ENCODE measurements at places on chromosomes 6 and 20.
A peak's percentile ranks its signal among the peaks of the same experiment; 100 is the strongest.

DNA sequence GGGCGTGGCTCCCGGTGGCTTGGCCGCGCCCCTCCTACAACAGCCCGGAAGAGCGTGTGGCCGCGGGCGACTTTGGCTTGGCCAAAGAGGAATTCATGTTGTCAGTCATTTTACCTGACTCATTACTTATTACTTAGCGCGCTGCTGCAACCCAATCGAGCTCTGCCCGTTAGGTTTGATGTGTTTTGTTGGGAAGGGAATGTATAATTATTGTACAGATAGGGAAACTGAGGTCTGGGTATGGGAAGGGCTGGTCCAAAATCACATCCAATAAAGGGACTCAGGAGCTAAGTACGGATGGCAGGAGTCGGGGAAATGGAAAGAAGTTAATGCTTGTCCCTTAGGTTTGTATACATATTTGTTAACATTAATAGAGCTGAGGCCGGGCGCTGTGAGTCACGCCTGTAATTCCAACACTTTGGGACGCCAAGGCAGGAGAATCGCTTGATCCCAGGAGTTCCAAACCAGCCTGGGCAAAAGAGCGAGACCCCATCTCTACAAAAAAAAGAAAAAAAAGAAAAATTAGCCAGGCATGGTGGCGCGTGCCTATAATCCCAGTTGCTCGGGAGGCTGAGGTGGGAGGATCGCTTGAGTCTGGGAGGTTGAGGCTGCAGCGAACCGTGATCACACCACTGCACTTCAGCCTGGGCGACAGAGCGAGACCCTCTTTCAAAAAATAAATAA lies 639 bp upstream of the ZNF335 start:
- DNase-seq, result no peak

- no peak for DNase-seq
Observed at GRCh38 chr6:95503568-95503967, 73.8 kb upstream of the MANEA start.

DNA sequence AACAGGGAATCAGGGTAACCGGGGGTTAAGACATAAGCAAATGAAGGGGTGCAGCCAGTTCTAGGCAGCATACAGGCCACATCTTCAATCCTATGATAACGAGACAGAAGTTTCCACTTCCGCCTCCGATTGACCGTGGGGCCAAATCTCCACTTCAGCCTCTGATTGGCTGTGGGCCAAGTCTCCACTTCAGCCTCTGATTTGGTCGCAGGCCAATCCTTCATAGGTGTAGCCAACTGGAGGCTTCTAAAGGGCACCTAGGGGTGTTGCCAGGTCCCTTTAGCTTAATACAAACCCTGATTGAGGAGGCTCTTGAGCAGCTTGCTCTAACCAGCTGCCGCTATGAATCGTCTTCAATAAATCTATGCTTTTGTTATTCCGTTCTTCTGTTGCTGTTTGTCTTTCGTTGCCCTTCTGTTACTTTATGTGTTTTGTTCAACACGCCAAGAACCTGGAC lies 2.1 kb upstream of the ERGIC3 start:
- peak; percentile 53 for DNase-seq

DNA sequence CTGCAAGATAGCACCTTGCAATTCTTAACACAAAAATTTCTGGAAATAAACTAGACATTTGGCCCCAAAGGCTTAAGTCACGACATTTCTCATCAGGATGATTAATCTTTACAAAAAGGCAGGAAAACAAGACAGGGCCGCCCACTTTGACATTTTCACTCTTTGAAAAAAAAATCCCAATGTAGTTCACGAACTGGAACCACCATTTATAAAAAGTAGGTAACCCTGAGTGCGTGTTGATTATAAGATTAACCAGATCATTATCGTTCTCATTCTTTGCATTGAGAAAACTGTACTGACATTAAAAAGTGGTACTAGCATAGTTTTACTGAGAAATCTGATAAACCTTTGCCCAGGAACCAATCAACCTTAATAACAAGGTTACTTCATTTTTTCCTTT lies 108.8 kb downstream of the HUS1B start:
- no peak for DNase-seq

- DNase-seq, result peak; percentile 22
Observed at GRCh38 chr6:30013291-30013922, 47.7 kb upstream of the POLR1H start.

- DNase-seq, result no peak
Observed at GRCh38 chr6:33619166-33619840, 1.8 kb upstream of the ITPR3 start.

DNA sequence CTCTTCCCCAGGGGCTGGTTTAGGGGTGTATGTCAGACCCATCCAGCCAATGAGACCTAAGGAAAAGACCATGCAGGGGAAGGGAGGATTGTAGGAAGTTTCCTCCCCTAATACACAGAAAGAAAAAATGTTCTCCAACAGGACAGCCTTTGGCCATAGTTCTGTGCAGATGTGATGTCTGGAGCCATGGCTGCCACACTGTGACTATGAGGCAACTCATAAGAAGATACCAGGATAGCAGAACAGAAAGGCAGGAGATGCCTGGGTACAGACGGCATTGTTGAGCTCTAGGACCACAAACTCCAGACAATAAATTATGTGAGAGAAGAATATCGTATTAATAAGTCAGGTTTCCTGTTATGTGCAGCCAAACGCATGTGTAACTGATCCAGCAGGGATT lies 156.7 kb downstream of the PREX1 start:
- no peak for DNase-seq

- no peak for DNase-seq
Observed at GRCh38 chr6:16043171-16044135, 85.4 kb upstream of the MYLIP start.

- no peak for DNase-seq
Observed at GRCh38 chr6:17207281-17207680, 73.9 kb upstream of the RBM24 start.

- no peak for DNase-seq
Observed at GRCh38 chr6:113876695-113877094, 19.6 kb downstream of the MARCKS start.

DNA sequence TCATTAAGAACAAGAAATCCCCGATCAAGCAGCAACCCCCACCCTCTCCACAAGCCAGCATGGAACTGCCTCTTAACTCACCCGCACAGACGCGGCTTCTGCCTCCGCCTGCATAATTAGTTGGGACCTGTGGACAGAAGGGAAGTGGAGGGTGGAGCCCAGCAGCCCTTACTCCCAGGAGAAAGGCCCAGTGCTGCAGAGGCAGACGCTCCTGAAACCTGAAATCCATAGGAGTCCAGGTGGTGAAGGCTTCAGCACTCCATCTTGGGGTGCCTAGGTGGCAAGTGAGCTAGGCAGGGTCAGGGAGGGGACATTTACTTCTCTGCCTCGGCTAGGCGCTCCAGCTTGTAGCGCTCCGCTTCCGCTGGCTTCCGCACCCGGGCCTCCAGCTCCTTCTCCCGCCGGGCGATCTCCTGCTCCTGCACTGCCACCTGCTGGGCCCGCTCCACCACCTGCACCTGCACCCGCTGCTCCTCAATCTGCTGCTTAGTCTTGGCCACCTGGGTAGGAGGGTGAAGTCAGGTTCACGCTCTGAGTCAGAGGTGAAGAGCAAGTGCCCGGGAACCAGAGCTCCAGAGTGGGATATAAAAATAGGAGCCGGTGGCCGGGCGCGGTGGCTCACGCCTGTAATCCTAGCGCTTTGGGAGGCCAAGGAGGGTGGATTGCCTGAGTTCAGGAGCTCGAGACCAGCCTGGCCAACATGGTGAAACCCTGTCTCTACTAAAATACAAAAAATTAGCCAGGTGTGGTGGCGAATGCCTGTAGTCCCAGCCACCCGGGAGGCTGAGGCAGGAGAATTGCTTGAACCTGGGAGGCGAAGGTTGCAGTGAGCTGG lies 10.7 kb downstream of the TUBB start:
- DNase-seq, result peak; percentile 85

DNA sequence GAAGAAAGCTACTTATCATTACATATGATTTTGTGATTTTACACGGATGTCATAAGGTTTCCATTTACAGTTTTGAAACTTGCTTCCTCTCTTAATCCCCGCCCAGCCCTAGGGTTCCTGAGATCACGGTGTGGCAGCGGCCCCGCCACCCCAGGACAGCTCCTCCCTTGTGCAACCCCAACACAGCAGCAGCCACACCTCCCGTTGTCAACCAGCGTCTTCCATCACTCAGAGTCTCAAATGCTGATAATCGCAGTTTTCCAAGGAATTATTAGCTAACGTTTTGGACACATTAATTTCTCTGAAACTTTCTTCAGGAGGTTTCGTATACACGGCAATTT lies 204.8 kb downstream of the THBS2 start:
- DNase-seq, result no peak

GRCh38 chr20:17761604-17762003 lies 61.8 kb downstream of the BANF2 start:
- DNase-seq, result no peak

- DNase-seq, result no peak
Observed at GRCh38 chr6:142914369-142914768, 30.6 kb downstream of the HIVEP2 start.

DNA sequence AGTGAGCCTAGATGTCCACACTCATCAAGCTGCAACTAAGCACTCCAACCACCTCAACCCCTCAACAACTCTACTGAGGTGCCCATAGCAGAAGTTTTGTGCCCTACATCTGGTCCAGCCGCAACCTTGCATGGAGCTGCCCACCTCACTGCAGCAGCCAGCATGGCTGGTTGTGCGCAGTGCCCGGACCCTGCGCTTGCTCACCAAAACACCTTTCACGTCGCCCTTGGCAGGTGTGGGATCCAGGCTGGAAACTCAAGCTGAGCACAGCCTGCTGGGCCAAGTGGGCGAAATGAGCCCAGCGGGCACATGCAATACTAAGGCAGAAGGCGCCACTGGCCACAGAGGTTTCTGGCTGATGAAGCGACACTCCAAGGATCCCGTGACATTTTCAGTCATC lies 902.4 kb downstream of the TBC1D32 start:
- no peak for DNase-seq

DNA sequence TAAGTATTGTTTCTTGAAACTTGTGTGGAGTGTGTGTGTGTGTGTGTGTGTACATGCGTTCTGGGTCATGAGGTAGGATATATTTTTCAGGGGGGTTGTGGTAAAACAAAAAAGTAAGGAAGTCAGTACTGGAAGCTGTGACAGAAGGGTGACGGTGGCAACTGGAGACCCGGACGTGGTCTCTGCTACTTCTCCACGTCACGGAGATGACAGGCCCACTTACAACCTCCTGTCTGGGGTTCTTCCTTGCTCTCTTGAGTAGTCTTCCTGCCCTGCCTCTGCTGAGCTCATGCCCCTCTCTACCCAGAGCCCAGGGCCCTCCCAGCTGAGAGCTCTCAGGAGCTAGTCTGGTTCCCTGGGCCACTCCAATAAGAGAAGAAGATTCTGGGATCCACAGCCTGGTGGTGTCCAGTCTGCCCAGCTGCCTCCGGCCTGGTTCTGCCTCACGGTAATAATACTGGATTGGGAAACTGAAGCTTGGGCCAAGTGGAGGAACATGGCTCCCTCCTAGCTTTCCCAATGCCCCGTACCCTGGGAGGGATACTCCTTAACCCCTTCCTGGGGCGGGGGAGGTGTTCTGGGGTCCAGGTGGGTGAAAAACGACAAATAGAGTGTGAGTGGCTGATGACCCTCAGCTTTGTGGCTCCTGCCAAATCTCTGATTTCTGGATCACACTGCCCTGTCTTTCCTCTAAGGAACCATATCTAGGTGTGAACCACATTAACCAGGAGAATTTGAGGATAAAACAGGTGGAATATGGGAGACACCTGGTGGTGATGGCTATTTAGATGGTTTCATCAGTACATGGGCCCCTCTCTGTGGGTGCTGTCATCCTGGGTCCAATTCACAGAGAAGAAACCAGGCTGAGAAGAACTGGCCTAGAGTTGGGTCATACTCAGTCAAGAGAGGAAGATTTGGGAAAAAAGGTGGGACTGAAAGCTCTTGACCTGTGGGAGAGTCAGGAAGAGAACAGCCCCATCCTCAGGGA lies 27.2 kb downstream of the VEGFA start:
- no peak for DNase-seq

- no peak for DNase-seq
Observed at GRCh38 chr6:17965397-17965796, 22.0 kb downstream of the KIF13A start.

DNA sequence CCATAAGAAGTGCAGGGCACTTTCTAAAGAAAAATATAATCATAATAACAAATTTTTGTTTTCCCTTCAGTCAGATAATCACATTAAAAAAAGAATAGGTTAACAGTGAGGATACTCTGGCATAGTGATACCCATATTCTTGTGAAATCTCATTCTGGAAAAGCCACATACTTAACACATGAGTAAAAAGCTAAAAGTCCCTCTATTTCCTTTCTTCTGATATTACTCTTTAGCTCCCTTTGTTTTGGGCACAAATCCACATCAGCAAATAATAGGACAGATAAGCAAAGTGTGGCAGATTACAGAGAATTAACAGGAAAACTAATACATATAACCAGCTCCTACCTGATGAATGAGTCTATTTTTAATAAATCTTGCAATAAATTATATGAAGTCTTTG lies 15.8 kb downstream of the SHPRH start:
- no peak for DNase-seq

GRCh38 chr6:98842342-98843180 lies 8.2 kb downstream of the POU3F2 start:
- DNase-seq, result no peak

- no peak for DNase-seq
Observed at GRCh38 chr20:37727957-37728634, 34.3 kb downstream of the CTNNBL1 start.

- no peak for DNase-seq
Observed at GRCh38 chr20:33676121-33676520, 1.9 kb upstream of the NECAB3 start.

GRCh38 chr6:68087399-68088133 lies 547.5 kb upstream of the ADGRB3 start:
- DNase-seq, result no peak

GRCh38 chr6:75079589-75079988 lies 126.3 kb downstream of the COL12A1 start:
- no peak for DNase-seq

DNA sequence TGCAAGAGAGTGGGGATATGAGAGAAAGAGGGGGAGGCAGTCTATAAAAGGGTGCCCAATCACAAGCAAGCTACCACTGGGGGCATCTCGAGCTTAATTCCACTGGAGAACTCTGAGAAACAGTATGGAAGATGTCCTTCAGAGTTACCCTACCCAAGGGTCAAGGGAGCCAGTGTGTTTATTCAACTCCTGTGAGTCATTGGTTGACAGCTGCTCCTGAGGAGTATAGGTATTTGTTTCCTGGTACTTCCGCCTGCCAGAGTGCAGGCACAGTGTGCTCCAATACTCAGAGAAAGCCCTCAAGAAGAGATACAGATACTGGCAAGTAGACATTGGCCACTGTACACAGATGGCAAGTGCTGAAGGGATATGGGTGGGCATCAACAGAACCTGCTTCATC lies 49.5 kb downstream of the ARHGAP40 start:
- no peak for DNase-seq

DNA sequence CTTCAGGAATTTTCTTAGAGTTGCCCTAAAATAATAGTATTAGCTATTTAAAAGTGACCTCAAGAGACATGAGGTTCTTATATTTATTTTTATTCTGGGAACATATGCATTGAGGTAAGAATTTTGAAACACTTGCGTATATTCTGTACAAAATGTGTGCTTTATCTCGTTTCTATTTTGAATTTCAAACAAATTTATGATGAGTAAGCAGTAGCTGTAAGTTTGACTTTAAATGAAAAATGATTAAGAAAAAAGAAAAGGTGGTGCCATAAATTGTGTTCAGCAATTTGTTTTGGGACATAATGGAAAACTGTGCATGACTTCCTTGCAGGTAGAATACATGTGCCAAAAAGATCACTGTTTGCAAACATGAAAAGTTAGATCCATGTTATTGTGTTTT lies 433.1 kb upstream of the PLCB4 start:
- DNase-seq, result no peak
